Activated CD4-positive, alpha-beta T cell treated with anti-CD3 and anti-CD28 coated beads for 48 hours (primary cell): ENCODE measurements at places on chromosomes 12 and 14.

- DNase-seq, result no peak
Observed at GRCh38 chr12:127857661-127858060, 409.3 kb upstream of the TMEM132C start.

DNA sequence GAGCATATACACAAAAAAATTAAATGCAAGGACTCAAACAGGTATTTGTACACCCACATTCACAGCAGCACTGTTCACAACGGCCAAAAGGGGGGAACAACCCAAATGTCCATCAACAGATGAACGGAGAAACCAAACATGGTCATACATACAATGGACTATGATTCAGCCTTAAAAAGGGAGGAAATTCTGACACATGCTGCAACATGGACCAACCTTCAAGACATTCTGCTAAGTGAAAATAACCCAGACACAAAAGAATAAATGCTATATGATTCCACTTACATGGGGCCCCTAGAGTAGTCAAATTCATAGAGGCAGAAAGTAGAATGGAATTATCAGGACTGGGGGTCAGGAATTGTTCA, 29.5 kb downstream of the ACTN1 start:
- DNase-seq, result no peak

- DNase-seq, result no peak
Observed at GRCh38 chr12:3552726-3553045, 61.7 kb downstream of the PRMT8 start.

DNA sequence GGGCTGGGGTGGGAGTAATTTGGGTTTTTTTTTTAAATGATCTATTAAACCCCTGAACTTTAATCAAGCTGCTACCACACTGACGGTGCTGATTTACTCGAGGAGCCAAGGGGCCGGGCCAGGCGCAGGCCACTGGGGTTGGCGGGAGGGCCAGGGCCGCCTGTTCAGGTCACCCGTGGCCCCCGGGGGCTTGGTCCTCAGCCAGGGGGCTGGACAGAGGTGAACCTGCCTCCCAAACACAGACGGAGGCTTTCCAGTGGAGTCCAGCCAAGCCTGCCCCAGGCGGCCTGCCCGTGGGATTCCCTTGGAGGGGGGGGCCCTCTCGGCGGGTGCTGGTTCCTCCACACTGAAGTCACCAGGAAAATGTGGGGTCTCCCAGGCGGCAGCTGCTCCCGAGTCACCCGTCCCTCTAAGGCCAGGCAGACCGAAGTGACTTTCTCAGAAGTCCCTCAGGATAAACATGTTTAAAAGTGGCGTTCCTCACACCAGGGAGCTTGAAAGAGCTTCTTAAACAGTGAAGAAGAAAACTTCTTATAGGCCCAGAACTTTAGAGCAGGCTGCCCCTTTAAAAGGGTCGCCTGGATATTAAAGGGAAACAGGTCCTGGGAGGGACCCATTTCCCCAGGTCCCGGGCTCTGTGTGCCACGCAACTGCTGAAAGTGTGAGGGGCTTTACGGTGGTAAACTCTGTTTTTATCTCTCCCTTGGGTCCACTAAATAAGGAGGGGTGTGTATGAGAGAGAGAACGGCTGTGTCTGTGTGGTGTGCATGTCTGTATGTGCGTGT, 167.2 kb upstream of the GSC start:
- DNase-seq, result no peak

DNA sequence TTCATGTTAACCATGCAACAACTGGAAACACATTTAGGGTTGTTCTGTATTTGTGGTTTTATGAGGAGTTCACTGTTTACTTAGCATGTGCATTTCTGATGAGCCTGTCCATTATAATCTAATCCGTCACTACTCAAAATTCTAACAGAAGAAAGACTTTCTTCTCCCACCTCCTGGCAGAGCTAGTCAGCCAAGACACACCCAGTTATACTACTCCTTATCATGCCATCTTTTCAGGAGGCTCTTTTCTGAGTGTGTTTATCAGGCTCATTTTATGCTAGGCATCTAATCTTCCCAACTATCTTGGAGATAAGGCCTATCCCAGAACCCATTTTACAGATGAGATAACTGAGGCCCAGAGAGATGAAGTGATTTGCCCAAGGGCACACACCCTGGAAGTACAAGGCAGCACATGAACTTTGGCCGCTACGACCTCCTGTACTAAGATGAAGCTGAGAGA, 10.4 kb upstream of the MED13L start:
- no peak for DNase-seq

GRCh38 chr12:92551853-92552397, 150.9 kb upstream of the PLEKHG7 start:
- DNase-seq, result peak; percentile 70

DNA sequence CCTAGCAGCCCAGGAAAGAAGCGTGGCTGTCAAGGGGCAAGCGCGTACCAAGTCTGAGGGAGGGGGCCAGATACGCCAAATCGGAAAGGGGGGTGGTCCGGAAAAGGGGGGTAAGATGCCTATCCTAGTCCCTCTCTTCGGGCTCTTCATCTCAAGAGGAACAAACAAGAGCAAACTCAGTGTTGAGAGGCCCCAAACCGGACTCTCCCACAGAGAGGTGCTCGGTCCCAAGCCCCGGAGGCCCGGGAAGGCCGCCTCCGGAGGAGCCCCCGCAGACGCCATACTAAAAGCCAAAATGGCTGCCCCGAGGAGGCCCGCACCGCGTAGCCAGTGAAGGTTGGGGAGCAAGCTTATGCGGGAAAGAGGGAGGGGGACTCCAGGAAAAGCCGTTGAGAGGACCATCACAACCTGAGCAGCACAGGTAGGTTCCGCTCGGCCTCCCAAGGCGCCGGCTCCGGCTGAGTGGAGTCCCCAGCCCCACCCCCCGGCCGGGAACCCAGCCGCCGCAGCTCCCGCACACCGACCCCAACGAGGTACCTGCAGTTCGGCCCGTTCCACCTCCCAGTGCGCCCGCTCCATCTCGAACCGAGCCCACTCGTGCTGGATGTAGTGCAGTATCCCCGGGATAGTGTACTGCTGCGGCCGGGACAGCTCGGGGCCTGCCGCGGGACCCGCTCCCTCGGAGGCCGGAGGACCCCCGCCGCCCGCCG, at the start of gene AP4S1:
Gene AP4S1 (plus strand): TSS at position 283 of the 710 bp plus-strand sequence. CDS start 40,548 bp downstream, outside the sequence.
- DNase-seq, result peak; percentile 64

- no peak for DNase-seq
Observed at GRCh38 chr14:67636361-67636919, 16.7 kb downstream of the ARG2 start.

GRCh38 chr12:87822923-87823322, 206.3 kb downstream of the C12orf50 start:
- DNase-seq, result no peak
